ENCODE measurements at places on chromosomes 1 and 21.

DNA sequence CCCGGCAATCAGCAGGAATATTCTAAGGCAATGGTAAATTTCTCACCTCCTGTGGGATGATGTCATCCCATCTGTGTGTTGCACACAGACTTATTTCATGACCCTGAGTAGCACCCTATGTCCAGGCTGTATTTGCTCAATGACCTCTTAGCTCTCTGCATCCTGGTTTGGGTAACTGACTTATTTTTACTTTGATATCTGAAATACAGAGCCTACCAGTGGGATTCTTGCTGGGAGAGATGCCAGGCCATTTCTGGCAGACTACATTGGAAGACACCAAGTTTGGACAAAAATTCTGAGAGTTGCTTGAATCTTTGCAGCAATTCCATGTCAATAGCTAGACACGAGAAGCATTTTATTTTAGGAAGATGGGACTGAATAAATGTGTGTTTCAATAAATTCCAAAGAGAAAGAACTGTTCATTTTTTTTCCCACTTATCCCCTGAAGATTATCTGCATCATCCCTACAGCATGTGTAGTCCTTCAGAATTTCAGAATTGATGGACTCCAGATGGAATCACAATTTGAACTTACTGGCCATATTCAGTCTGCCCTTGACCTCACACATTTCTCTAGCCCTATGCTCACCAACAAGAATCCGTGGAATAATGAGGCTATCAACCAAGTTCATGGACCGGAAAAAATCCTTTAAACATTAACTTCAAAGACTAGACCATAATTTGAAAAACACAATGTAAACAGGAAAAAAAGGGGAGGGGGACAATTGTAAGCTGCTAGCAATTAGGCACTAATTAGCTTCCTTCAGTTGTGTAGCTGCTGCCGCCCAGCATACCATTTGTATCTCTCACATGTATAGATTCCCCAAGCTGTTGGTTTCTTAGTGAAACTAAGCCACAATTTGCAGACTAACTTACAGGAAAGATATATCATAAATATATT is 226.5 kb downstream of the HMCN1 start:
- no peak for DNase-seq

DNA sequence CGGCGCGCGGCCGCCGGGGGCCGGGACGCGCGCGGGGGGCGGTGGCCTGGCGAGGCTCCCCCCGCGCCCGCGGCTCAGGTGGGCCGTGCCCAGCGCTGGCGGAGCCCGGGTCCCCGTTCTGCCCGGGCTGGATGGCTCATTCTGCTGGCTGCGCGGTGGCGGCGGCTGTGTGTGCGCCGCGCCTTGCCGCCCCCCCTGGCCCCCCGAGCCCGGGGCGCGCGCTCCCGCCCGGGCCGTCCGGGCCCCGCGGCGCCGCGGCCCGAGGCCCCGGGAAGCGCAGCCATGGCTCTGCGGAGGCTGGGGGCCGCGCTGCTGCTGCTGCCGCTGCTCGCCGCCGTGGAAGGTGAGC is at the start of gene EPHB2:
TSS of gene EPHB2 (plus strand) at position 139 of the 349 bp plus-strand sequence. CDS start at position 283, 144 bp downstream.
- DNase-seq = no peak

- peak; percentile 43 for DNase-seq
These were observed 18.5 kb downstream of the CAMK1G start for GRCh38 chr1:209601809-209602657.

GRCh38 chr1:15965228-15965767 is 10.6 kb downstream of the ZBTB17 start:
- DNase-seq = no peak

DNA sequence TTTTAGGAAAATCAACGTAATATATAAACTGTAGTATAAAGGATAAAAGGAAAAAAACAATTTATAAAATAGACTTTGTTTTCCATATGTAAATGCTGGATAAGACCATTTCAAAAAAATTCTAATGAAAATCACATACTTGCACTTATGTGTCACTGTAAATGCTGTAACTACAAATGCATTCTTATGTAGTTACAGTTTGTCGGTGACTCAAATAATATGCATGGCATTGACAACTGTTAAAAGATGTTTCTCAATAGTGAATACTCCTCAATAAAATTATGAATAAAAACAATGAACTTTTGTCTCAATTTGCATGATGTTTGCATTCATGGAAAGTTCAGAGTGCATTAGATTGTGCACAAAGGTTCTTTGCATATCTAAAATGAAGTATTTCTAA is 614.0 kb upstream of the CHRM3 start:
- no peak for DNase-seq

DNA sequence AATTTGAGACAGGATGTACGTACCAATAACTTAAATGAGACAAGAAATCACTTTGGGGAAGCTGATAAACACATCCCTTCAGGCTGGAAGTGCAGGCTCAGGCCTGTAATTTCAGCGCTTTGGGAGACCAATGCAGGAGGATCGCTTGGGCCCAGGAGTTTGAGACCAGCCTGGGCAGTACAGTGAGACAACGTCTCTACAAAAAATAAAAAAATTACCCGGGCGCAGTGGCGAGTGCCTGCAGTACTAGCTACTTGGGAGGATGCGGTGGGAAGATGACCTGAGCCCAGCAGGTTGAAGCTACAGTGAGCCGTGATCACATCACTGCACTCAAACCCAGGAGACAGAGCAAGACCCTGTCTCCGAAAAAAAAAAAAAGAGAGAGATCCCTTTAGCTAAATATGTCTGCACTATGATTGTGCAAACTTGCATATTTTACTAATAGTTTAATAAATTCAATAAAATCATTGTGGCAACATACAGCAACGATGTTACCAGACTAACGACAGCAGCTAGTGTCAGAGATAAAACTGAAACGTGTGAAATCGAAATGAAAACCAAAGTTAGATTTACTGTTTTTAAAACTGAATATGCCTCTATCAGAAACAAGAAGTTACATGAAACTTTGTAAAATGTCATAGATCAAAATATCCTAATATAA is 54.7 kb downstream of the CD2 start:
- DNase-seq = no peak

All from ELF-1 (cell line).